ENCODE measurements at places on chromosomes 2 and 18.

GRCh38 chr18:10410472-10411308 is 43.7 kb upstream of the APCDD1 start:
- peak; percentile 66 for DNase-seq

GRCh38 chr18:518081-518480 is 17.6 kb upstream of the COLEC12 start:
- DNase-seq: no peak

DNA sequence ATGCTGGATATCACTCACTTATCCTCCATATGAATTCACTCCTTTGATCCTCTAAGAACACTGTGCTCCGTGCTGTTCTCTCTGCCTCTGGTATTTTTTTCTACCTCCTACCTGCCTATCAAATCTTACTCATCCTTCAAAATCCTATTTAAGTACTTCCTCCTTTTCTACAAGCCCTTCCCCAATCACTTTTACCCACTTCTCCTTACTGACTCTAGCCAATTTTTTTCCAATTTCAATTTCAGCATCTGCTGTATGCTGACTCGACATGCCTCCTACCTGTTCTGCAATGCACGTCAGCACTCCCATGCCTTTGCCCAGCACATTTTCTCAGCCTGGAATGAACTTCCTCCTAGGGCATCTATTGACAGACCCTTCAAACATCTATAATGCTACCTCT is 37.3 kb upstream of the LNPK start:
- DNase-seq: no peak

GRCh38 chr2:62339413-62339812 is 143.5 kb downstream of the B3GNT2 start:
- no peak for DNase-seq

- no peak for DNase-seq
Observed at GRCh38 chr2:241235859-241236593, 47.5 kb downstream of the ANO7 start.

DNA sequence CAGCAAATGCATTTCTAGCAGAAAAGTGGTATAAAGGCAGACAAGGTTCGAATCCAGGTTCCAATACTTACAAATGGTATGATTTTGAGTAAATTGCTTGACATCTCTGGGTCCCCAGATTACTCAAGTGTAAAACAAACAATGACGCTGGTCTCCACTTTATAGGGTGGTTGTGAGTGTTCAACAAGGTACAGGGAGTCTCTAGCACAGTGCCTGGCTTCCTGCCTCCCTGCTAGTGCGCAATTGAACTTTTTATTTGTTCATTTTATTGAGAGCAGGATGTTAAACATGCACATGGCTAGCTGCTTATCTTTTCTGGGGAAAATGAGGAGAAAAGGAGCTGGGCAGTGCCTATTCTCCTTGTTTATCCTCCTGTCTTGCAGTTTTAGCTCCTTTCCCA is 74.9 kb upstream of the MYL1 start:
- no peak for DNase-seq

GRCh38 chr2:152033011-152033925 is 65.6 kb downstream of the CACNB4 start:
- DNase-seq: no peak

DNA sequence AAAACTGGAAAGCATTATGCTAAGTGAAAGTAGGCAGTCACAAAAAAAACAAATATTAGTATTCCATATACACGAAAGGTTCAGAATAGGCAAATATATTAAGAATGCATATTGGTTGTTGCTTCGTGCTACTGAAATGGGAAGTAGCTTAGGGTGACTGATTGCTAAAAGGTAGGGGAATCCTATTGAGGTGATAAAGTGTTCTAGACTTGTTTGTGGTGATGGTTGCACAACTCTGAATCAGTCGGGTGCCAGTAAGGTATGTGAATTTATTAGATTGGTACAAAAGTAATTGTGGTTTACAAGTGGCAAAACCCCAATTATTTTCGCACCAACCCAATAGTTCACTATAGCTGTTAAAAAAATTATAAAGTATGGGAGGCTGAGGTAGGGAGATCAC is 20.7 kb downstream of the USP34 start:
- peak; percentile 50 for DNase-seq

DNA sequence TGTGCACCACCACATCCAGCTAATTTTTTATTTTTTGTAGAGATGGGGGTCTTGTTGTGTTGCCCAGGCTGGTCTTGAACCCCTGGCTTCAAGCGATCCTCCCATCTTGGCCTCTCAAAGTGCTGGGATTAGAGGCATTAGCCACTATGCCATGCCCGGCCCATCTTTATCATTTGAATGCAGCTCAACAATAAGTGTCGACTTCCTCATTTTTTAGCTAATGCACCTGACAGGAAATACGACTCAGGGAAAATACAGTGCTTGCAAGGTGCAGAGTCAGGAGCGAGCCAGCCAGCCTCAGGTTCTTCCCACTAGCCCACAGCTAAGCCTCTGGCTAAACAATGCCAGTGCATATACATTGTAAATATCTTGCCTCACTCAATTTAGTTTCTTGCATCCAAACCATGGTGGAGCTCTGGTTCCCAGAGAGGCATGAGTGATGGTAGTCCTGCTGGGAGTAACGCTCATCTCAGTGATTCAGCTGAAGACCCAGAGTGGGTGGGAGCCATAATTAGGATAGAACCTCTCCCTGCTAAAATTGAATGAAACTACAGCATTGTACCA is 135.0 kb downstream of the TGIF1 start:
- peak; percentile 21 for DNase-seq

DNA sequence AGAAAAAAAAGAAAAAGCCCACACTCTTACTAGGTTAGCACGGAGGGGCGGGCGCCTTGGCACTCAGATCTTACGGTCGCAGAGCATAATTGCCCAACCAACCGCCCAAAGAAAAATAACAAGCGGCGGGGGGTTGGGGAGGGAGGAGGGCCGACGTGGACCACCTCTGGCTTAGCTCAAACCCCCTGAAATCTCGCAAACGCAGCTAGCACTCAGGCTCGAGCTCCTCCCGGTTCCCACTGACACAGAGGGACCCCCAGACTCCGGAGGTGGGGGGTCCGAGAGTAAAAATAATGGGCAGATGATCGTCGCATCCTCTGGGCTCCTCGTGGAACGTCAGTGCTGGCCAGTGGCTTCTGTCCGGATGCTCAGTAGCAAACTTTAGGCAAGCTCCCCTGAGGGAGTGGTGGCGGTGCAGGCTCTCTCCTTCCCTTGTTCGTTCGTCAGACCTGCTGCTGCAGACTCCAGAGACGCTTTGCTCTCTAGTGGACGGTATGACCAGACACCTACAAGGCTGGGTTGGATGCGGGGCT is 12.0 kb downstream of the CATIP start:
- DNase-seq: no peak

GRCh38 chr18:76447258-76447890 is 47.7 kb downstream of the ZNF516 start:
- DNase-seq: no peak

GRCh38 chr2:208334230-208334629 is 68.2 kb downstream of the PIKFYVE start:
- no peak for DNase-seq

DNA sequence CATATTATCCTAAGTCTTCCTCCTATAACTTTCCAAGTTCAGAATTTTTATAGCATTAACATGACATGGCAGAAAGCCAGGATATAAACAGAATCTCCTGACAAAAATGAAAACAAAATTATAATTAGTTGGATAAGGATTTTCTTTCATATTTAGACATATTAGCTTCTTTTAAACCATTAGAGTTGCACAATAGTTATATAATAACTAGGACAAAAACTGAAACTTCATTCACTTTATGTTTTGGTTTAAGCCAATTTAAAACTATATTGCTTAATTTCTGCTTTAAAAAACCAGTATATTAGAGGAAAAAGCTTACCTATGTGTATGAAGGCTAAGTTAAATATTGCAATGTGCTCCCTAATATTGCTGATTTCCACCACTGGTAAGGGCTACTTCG is 254.8 kb downstream of the GPD2 start:
- DNase-seq: no peak

- no peak for DNase-seq
Observed at GRCh38 chr2:135546436-135546835, 15.2 kb downstream of the R3HDM1 start.

DNA sequence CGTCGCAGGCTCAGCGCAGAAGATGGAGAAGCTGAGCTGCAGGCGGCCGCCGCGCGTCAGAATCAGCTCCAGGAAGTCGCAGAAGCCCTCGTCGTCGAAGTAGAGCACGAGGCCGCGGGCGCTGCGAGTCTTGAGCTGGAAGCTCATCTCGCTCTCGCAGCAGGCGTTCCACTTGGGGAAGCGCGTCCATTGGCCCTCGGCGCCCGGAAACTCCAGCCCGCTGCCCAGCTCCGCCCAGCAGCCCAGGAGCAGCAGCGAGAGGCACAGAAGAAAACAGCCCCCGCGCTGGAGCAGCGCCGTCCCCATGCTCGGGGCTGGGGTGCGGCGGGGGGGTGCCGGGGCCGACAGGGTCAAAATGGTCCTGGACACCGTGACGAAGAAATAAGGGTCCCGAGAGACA is 4.0 kb downstream of the NRXN1 start:
- DNase-seq: no peak

DNA sequence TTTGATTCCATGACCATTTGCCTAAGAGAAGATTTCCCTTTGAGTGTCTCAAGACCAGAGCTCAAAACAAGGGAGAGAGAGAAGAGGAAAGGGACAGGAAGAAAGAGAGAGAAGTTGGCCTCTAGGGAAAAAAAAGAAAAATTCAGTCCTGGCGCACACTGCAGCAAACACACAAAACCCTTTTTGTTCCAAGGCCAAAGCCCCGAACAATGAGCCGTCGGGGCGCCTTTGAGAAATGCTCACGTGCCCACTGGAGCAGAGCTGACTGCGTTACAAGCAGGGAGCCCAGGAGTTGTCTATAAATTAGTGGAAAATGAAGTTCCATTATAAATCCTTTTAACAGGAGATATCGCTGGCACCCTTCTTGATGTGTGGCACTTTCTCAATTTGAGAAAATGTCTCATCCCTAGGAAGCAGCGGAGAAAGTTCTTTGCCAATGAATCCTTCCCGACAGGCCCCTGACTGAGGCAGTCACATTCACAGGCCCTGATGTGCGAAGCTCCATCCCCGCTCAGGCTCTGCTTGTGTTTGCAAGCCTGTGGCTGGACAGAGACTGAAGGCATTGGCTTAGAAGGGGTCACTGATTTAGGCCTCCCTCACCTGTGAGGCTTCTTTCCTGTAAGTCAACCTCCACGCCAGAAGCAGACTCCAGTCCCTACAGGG is 32.1 kb upstream of the NCKAP5 start:
- DNase-seq: no peak

GRCh38 chr2:196131949-196132925 is 39.1 kb downstream of the STK17B start:
- no peak for DNase-seq

- DNase-seq: no peak
Observed at GRCh38 chr2:208546107-208546506, 139.5 kb downstream of the PTH2R start.

- no peak for DNase-seq
Observed at GRCh38 chr18:76725445-76725844, 96.9 kb upstream of the ZNF236 start.

- DNase-seq: no peak
Observed at GRCh38 chr18:44741511-44741910, 60.8 kb downstream of the SETBP1 start.

DNA sequence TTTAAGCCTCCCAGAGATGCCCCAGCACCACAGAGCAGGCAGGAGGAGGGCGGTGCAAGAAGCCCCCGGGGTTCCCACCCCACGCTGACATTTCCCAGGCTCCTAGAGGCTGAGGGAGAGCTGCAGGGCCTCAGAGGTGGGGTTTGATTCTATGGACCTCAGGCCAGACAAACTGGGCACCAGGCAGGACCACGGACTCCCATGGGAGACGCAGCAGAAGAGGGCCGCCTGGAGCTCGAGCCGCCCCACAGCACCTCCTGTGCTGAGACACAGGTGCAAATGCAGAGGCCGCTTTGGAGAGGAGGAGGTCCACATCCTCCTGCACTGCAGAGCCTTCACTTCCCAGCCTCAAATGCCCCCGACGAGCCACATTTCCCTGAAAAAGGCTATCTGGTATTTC is 62.7 kb downstream of the PSMG2 start:
- DNase-seq: no peak

- no peak for DNase-seq
Observed at GRCh38 chr2:133986881-133987795, 266.7 kb upstream of the MGAT5 start.

- no peak for DNase-seq
Observed at GRCh38 chr2:45339253-45339652, 271.8 kb downstream of the SRBD1 start.

GRCh38 chr2:69452687-69453086 is 15.5 kb upstream of the NFU1 start:
- DNase-seq: no peak

DNA sequence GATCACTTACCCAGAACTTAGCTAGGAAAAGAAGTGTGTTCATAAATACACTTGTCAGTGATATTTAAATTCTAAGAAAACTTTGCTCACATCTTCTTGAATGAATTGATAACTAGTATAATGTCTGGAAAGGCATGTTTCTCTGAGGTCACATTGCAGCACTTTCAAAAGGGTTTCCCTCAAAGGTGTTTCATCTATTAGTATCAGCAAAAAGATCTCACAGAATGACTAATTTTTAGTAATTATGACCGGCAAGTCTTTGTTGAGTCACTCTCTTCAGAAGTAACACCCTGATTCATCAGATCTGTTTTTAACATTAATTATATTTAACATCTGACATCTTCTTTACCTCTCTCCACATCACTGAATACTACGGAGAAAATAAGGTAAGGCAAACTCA is 222.3 kb downstream of the IKZF2 start:
- peak; percentile 68 for DNase-seq

GRCh38 chr18:58314284-58314683 is 270.3 kb downstream of the NEDD4L start:
- DNase-seq: peak; percentile 91

DNA sequence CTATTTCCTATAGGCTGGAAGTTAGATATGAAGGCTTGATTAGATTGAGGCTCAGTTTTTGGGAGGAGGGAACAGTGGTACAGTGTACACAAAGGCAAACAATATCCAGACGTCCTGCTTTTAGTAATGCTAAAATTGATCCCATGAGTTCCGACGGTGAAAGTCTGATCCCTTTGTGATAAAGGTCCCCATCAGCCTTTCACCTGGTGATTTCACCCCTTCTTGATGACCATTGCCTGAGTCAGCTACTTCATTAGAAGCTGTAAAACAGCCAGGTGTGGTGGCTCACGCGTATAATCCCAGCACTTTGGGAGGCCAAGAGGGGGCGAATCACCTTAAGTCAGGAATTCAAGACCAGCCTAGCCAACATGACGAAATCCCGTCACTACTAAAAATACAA is 29.7 kb downstream of the TWSG1 start:
- DNase-seq: peak; percentile 59

DNA sequence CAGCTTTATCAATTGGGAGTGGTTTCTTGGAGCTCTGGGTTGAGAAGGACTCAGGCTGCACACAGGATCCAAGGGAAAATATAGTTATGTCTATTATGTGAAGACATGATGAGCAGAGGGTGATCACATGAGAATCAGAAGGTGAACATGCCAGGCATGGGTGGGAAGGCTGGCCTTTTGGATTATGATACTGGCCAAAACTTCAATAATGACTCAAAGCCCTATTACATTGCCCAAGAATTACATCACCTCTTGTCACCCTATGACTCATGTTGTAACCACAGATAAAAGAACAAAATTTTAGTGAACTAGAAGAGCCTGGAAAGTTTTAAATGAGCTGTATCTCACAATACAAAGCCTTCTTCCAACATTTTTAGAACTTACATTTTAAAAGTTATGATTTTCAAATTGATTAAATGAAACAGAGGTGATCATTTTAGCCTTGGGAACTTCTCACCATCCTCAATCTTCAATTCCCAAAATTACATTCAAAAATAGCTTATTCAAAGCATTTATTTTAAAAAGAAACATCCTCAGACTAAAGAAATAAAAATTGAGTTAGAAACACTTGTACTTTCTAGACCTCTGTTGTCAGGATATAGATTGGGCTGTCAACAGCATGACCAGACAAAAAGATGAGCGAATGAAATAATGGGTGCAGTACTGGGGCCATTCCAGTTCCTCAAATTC is 428.3 kb downstream of the MBD2 start:
- peak; percentile 89 for DNase-seq

All from foreskin keratinocyte (primary cell).